ENCODE measurements at places on chromosomes 2 and 18. TPM values are rescaled to one million over a fixed set of nuclear protein-coding genes. Genes with fewer than 3 reads are reported as not detected.

DNA sequence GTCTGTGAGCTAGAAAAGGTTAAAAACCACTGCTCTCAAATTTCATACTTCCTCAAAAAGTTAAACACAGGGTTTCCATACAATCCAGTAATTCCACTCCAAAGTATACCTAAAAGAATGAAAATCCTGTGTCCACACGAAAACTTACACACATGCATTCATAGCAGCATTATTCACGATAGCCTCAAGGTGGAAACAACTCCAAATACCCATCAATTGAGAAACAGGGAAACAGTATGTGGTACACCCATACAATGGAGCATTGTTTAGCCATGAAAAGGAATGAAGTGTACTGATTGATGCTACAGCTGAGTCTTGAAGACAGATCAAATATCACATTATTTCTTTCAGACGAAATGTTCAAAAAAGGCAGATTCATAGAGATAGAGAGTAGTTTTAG lies 36.7 kb downstream of the UXS1 start:
- H3K36me3 ChIP-seq, result peaks cover 66% of the 10 kb centered on the region
- DNase-seq, result no peak
- H3K27ac ChIP-seq, result no peak overlapping the region
- peaks cover 18% of the 10 kb centered on the region for H3K4me1 ChIP-seq
- no peak overlapping the region for H3K4me3 ChIP-seq

Gene PLB1
- polyA plus RNA-seq, result 20.2 TPM

DNA sequence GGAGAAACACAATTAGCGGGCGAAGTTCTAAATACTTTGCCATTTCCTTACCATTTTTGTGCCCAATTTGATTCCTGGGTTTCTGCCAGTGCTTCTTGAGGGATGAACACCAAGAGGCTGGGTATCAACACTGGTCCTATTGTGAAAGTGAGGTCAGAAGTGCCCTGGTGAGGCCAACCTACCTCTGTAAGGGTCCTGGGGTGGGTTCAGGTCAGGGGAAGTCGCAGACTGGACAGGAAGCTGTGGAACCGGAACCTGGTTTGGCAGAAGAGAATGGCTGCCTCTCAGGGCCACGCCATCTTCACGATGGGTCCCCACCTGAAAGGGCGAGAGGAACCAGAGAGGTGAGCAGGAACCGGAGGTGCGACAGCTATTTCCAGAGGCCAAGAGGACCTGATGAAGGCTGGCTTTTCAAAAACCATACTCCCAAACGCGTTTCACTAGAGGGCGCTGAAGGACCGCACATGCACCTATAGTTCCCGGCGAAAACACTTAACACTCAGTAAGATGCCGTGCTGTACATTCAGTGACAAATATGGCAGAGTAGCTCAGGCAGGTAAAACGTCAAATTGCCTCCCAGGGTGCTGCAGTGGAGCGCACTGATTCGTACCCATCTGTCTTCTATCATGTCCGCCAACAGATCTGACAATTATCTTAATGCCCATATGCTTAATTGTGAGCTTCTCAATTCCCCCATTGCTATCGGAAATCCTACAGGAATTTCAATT lies 275.3 kb upstream of the CCDC68 start:
- H3K4me1 ChIP-seq, result peaks cover 10% of the 10 kb centered on the region
- peak; percentile 68 for DNase-seq
- no peaks in the 10 kb centered on the region for H3K36me3 ChIP-seq
- H3K27ac ChIP-seq, result no peak overlapping the region
- H3K27me3 ChIP-seq, result no peaks in the 10 kb centered on the region

Gene NT5DC4
- 2.2 TPM for polyA plus RNA-seq

Gene DNAH7
- polyA plus RNA-seq, result 0.07 TPM

DNA sequence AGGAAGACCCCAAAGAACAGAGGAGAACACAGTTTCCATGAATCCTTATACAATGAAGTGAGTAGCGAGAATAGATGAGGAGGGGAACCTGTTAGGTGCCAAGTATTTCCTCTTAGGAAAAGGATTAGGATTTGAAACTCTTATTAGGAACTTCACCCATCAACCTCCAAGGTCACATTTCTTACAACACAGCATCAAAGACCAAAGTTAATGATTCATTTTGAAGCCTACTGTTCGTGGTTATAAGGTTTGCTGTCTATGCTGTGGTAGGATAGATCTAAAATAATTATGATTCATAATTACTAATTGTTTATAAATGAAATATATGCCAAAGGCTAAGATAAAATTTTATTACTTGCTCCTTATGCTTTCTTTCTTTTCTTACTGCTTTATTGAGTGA lies 6.1 kb downstream of the CFAP221 start:
- no peak overlapping the region for H3K27ac ChIP-seq
- no peak overlapping the region for H3K4me3 ChIP-seq

DNA sequence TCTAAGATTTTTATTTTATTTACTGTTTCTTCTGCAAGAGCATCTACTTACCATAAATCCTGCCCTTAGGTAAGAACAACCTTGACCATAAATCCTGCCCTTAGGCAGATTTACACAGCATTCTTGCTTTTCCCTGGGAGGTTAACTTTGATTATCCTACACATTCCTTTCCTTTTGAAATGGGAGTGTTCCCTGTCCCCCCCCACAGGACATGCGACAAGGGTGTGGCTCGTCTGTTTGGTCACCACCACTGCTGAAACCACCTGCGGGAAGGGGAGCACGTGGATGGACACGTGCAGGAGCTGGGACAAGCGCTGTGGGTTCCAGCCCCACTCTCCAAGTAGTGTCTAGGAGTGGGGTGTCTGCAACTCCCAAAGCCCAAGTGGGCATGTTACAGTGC lies 239.3 kb upstream of the SP5 start:
- H3K27me3 ChIP-seq, result no peaks in the 10 kb centered on the region
- no peak for DNase-seq
- H3K4me1 ChIP-seq, result no peaks in the 10 kb centered on the region
- no peaks in the 10 kb centered on the region for H3K36me3 ChIP-seq

DNA sequence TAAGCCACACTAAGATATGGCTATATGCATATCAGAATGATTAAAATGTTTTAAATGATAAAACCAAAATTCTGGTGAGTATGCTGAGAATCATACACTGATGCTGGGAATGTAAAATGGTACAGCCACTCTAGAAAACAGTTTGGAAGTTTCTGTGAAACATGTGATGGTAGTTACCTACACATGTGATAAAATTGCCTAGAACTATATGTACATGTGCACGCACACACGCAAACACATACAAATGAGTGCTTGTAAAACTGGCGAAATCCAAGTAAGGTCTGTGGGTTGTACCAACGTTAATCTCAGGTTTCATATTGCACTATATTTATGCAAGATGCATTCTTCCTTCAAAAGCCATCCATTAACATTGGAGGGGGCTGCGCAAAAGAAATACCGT lies 195.0 kb upstream of the RAB6C start:
- H3K4me1 ChIP-seq, result no peaks in the 10 kb centered on the region
- H3K27ac ChIP-seq, result no peak overlapping the region
- H3K27me3 ChIP-seq, result no peaks in the 10 kb centered on the region
- no peak overlapping the region for H3K4me3 ChIP-seq
- H3K36me3 ChIP-seq, result no peaks in the 10 kb centered on the region

DNA sequence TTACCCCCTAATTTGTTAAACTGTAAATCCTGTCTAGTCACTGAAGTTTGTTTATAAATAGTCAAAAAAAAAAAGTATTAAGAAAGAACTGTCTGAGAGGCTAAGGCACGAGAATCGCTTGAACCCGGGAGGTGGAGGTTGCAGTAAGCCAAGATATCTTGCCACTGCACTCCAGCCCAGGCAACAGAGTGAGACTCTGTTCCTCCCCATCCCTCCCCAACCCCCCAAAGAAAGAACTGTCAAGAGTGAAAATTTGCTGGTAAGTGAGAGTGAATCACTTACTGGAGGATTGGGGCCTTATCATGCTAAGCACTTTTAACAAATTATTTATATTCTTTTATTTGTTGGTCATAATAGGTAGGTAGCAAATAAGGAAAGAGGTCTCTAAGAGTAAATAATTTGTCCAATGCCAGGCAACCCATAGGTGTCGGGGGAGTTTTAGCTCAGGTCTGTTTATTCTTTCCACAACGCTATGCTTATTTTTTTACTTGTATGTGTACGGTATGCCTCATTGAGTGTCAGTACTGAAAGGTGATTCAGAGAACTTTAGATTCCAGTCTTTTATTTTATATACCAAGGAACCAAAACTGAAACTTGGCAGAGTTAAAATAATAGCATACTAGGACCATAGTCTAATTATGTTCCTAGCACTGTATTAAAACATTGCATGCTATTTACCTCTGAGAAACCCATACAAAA lies 2.5 kb downstream of the TAF4B start:
- no peak for DNase-seq
- no peak overlapping the region for H3K27ac ChIP-seq
- H3K4me3 ChIP-seq, result no peak overlapping the region
- no peaks in the 10 kb centered on the region for H3K36me3 ChIP-seq
- H3K27me3 ChIP-seq, result no peaks in the 10 kb centered on the region

DNA sequence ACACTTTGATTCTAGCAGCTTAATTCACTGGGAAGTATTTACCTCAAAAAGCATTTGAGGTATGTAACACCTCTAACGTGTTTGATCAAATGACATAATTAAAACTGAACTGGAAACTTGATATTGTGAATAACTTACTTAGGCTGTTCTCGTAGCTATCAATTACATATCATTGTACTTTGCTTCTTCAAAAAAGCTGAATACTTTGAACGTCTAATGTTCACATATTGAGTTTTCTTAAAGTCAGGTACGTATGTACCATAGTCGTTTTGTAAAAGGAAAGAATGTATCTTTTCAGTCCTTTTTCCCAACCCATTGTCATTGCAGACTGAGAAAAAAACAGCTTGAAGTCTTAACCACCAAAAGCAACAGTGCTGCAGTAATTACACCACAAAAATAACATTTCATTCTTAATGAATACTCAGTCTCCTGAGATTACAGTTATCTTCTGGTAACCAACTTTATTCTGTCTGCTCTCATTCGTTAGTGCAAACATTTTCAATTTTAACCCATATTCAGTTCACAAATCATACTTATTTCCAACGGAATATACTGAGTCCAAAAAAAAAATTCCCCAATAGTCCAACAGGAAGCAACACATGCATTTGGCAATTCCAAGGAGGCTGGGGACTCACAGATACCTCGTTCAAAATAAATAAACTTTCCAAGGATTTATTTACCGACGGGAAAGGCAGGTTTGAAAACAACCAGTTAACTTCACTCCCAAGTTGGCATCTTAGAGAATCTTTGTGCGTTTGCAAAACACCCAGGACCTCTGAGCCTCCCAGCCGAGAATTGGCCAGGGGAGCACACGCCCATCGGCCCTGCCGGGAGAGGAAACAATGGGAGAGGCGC lies 1.1 kb downstream of the CHN1 start:
- H3K4me3 ChIP-seq, result no peak overlapping the region
- DNase-seq, result no peak
- H3K4me1 ChIP-seq, result peaks cover 8% of the 10 kb centered on the region
- peaks cover 66% of the 10 kb centered on the region for H3K27me3 ChIP-seq

DNA sequence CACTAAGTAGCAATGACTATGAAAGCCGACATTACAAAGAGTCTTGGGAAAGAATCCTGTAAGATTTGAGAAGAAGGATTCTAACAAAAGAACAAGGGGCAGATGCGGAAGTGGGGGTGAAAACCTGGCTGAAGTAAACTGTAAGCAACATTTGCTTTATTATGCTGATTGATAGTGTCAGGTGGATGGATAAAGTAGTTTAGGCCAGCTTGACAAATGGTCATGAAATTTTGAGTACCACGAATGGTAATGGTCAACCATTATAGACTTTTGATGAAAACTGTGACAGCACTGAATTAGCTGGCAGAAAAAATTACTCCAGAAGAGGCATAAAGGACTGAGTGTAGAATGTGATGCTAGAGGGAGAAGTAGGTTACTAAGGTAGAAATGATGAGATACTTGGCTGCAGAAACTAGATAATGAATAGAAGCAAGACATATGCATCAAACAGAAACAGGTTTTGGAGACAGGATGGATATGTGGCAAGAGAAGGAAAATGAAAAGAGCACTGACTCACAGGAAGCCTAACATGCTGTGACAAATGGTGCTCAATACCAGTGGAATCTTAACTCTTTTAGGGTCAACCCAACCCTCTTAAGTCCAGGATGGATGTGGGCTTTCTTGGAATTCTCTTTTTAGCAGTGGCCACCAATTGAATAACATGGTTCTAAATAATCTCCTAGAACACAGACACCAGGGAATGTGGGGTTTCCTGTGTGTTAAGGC lies 6.8 kb downstream of the THUMPD2 start:
- no peak overlapping the region for H3K4me3 ChIP-seq
- H3K4me1 ChIP-seq, result peaks cover 6% of the 10 kb centered on the region
- H3K27ac ChIP-seq, result no peak overlapping the region
- H3K36me3 ChIP-seq, result peaks cover 19% of the 10 kb centered on the region
- no peaks in the 10 kb centered on the region for H3K27me3 ChIP-seq

Gene ZNF385B
- not detected for polyA plus RNA-seq

DNA sequence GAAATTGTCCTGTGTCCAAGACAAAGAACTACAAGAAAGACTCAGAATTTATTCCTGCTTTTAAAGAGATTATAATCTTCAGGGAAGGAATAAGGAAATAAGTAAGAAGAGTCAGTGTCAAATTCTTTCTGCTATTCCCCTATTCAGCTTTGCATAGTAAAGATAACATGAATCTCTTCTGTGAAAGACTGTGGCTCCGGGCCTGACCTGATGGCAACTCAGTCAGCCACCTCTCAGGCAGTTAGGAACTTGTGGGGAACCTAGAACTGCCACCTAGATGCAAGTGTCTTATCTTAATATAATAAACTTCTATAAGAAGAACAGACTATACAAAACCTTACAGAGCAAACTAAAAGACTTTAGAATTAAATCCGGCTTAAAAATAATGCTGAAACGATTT lies 382.0 kb downstream of the RAD51AP2 start:
- H3K27ac ChIP-seq, result no peak overlapping the region
- no peaks in the 10 kb centered on the region for H3K4me1 ChIP-seq
- no peaks in the 10 kb centered on the region for H3K36me3 ChIP-seq

DNA sequence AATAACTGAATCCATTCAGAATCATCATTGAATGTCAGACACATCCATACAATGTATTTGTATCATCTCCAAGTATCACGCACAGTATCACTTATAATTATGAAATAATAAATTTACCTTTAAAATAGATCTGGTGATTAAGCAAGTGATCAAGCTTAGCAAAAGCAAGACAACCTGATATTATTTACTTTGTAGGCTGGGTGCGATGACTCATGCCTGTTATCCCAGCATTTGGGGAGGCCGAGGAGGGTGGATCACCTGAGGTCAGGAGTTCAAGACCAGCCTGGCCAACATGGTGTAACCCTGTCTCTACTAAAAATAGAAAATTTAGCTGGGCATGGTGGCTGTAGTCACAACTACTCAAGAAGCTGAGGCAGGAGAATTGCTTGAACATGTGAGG lies 421.0 kb upstream of the NETO1 start:
- no peaks in the 10 kb centered on the region for H3K27me3 ChIP-seq
- no peak for DNase-seq
- H3K27ac ChIP-seq, result no peak overlapping the region

GRCh38 chr2:216696751-216697560 lies 1.6 kb upstream of the IGFBP5 start:
- peaks cover 24% of the 10 kb centered on the region for H3K4me1 ChIP-seq
- no peak overlapping the region for H3K27ac ChIP-seq
- H3K27me3 ChIP-seq, result peaks cover 77% of the 10 kb centered on the region
- no peak overlapping the region for H3K4me3 ChIP-seq
- H3K36me3 ChIP-seq, result no peaks in the 10 kb centered on the region

Gene RAMP1
- not detected for polyA plus RNA-seq

Data from CD14-positive monocyte (primary cell).